GM04504 (cell line): ENCODE measurements at places on chromosomes 5 and 9.
A peak's percentile ranks its signal among the peaks of the same experiment; 100 is the strongest.

- DNase-seq, result no peak
Observed at GRCh38 chr9:110566156-110566555, 13.4 kb downstream of the SVEP1 start.

DNA sequence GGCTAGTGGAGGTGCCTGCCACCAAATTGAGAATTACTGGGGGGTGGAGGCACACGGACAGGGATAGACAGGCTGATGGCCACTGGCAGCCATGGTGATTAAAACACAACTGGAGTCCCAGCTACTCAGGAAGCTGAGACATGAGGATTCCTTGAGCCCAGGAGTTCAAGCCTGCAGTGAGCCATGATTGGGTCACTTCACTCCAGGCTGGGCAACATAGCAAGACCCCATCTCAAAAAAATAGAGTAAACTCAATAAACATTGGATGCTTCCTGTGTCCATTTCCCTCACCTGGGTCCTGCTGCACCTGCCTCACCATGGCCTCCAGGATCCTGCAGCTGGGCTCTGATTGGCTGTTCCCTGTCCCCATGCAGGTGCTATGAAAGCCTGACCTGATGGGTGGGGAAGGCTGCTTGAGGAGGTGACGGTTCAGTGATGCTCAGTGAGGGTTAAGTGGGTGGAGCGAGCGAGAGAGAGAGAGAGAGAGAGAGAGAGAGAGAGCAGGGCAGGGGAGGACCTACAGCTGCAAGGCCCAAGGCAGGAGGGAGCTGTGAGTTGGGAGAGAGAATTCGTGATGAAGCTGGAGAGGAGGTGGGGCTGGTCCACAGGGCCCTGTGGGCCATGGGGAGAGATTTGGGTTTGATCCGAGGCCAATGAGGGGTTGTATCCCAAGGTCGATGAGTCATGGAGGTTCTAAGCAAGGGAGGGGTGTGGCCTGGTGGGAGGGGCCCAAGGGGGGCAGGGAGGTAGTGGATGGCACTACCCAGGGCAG lies 36.7 kb upstream of the FUBP3 start:
- DNase-seq, result no peak

GRCh38 chr5:171627936-171628632 lies 157.5 kb upstream of the SMIM23 start:
- no peak for DNase-seq

DNA sequence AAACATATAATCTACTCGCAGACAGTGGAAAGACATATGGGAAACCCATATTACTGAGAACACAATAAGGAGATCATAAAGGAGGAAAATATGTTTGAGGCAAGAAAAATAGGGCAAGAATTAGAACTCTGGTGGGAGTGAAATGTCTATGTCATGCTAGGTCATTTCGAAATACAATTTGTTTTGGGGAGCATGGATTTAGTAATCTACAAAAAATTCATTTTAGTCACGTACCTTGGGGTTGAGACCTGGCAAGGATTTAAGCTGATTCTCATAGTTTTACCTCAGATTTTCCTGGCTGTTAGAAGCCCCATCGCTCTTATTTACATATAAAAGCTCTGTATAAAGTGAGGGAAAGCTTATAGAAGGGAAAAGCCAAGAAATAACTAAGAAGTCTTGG lies 11.5 kb upstream of the CSNK1G3 start:
- DNase-seq, result no peak

DNA sequence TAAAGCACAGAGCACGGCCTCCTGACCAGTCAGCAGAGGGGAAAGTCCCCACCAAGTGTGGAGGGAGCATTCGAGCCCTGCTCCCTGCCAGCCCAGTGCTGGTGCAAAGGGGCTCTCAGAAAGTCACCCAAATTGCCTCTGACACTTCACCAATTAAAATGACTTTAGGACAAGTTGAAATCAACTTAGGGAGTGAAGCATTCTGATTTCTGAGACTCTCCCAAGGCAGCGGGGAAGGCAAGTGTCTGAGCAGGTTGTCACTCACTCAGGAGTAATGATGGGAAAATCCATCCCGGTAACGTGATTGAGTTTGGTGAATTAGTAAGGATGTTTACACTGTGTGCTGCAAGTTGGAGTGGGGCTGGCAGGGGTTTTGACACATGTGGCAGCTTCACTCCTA lies 73.7 kb downstream of the PCDH1 start:
- no peak for DNase-seq

- no peak for DNase-seq
Observed at GRCh38 chr5:93886917-93887361, 145.5 kb upstream of the POU5F2 start.

DNA sequence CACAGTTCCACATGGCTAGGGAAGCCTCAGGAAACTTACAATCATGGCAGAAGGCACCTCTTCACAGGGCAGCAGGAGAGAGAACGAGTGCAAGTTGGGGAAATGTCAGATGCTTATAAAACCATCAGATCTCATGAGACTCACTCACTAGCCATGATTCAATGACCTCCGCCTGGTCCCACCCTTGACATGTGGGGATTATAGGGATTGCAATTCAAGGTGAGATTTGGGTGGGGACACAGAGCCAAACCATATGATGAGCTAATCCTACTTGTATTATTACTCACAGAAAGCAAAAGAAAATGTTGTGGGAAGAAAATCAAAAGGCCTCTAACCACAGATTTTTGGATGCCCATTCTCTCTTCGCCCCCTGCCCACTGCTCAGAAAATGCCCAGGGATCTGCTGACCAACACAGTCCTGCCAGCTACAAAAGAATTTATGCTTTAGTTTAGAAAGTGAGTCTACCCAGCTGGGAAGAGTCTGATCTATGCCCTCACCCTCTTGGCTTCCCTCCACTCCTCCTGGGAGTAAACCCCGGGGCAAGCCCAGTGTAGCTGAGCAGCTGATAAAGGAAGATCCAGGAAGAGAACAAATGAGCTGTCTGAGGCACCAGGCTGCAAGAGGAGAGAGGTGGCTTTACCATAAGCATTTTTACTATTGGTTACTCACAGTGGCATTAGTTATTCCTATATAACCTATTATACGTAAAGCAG lies 53.1 kb downstream of the RNF130 start:
- no peak for DNase-seq

DNA sequence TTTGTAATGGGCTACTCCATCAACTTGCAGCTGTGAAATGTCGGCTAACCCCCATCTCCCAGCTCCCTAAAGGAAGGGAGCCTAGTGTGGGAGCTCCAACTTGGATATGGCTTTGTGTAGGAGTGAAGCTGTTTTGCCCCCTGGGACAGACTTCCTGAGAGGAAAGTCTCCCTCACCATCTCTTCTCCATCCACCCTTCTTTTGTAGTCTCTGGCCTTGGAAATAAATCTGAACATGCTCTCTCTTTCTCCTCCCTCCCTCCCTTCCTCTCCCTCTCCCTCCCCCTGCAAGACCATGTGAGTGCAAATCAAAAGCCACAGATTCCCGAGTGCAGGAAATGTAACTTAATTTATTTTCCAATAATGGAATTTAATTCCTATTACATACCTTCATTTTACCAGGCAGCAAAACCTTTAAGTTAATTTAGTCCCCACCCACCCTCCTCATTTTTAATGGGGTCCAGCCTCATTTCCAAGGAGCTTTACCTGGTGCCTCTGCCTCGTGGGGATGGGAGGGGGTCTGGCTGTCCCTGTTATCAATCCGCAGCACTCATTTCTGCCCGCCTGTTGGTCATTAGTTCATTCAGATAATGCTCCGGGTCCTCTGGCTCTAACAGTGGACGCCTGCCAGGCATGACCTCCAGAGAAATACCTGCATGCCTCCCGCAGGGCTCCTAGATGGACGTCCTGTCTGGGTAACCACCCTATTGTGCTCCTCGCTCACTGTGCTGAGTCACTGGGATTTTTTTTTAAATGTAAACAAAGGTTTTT lies 122.9 kb upstream of the TAF11L2 start:
- DNase-seq, result no peak

DNA sequence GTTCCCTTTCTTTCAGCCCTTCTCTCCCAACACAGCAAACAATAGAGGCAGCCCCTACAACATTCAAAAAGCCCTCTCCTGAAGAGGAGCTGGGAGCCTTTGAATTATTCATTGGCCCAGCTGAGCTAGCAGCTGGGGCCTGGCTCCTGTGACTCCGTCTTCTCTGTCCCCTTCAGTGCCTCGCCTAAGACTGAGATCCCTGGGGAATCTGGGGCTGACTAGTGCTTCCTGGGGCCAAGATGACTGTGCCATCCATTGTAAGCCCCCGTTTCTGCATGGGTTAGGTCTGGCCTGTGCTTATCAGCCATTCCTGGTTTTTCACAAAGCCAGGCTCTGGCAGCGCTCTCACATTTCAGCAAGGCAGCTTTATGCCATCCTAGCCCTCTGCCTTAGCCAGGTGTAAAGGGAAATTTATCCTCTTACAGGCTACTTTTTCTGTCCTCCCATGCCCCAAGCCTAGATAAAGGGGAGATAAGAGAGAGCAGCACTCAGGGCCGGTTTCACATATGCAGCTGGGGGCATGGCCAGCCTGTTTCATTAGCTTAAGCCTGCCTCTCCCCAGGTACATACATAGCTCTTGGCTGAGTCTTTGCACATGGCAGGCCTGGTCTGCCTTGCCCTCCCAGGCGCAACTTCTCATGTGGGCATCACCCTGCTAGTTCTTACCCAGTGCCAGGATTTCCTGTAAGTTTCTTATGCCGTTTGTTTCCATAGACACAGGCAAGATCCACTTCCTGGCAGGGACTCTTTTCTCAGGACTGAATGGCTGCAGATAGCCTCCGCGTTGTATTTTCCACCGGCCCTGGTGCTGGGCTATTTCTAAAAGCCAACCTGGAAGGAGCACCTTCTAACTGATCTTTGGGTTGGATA lies 15.8 kb downstream of the PTPA start:
- no peak for DNase-seq

GRCh38 chr5:74497706-74498105 lies 142.8 kb downstream of the ENC1 start:
- no peak for DNase-seq

- peak; percentile 71 for DNase-seq
Observed at GRCh38 chr9:21817176-21817575, 14.7 kb downstream of the MTAP start.

DNA sequence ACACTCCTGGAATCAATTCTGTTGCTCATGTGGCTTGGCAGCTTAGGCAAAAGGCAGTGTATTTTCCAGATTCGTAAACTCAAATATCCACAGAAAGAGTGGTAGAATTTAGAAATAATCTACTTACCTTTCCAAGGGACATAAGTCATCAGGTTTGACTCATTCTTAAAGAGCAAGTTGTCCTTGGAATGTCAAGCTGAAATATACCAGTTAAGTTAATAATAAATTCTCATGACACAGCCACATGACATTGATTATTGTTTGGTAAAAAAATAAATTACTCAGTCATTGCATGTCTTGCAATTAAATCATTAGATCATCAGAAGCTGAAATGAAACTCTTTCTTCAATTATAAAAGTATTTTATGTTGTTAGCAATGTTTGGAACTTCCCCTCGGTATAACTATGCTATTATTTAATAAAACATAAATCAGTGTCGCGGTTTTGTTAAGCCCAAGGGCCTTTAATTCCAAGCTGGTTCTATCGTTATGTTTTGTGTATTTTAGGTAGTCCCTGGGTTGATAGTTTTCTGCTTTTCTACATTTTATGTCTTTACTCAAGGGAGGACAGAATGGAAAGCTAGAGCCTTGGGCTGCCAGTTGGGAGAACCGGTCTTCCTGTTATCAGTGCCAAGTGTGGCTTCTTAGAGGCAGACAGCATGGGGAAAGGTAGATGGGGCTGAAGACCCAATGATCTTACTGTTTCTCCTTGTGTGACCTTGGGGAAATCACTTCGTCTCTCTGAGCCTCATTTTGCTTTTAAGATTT lies 79.3 kb upstream of the PRLR start:
- no peak for DNase-seq

DNA sequence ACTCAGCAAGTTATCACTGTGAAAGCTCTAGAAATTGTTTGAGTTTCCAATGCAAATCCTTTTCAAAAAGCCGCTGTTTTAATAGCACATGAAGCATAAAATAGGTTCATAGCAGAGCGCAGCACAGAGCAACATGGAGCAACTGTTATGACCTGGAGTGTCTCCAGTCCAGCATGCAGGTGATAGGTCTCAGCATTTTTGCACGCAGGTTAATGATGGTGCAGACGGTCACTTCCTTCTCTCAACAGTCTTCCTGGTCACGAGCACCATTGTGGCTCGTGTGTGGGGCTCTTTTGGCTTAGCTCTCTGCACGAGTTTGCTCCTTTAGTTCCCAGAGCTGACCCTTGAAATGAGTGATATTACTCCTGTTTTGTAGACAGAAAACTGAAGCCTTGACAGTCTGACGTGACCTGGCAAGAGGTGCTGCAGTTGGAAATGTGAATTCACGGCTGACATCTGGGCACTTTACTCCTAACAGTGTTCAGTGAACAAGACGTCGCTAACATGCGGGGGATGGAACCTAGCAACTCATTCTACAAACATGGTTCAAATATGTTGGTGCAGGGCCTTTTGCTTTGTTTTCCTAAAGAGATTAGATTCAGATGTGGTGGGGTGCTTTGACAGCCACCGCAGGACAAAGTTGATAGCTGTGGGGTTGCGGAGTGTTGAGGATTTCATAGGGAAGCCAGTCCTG lies 10.0 kb downstream of the TENT4A start:
- no peak for DNase-seq
